Trophoblast cell (in vitro differentiated cells and primary cell): ENCODE measurements at places on chromosomes 4 and X.

DNA sequence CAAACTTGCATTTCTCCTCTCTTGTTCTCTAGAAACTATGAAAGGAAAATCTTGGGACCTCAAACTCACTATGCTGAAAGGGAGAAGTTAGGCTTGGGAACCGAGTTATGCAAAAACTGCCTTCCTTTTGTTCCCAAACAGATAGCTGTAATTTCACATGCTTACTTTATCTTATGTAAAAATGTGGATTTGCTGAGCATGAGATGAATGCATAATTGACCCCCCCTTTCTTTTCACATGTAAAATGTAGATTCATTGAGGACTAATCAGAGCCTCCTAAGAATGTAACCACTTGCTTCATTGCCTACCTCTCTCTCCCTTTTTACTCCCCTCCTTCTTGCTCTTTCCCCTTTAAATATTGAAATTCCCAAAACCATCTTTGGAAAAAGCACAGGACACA is 18.0 kb downstream of the TBC1D9 start:
- no peak for DNase-seq
- peaks cover 40% of the 10 kb centered on the region for H3K4me1 ChIP-seq
- H3K4me3 ChIP-seq: no peak overlapping the region
- no peaks in the 10 kb centered on the region for H3K27me3 ChIP-seq

DNA sequence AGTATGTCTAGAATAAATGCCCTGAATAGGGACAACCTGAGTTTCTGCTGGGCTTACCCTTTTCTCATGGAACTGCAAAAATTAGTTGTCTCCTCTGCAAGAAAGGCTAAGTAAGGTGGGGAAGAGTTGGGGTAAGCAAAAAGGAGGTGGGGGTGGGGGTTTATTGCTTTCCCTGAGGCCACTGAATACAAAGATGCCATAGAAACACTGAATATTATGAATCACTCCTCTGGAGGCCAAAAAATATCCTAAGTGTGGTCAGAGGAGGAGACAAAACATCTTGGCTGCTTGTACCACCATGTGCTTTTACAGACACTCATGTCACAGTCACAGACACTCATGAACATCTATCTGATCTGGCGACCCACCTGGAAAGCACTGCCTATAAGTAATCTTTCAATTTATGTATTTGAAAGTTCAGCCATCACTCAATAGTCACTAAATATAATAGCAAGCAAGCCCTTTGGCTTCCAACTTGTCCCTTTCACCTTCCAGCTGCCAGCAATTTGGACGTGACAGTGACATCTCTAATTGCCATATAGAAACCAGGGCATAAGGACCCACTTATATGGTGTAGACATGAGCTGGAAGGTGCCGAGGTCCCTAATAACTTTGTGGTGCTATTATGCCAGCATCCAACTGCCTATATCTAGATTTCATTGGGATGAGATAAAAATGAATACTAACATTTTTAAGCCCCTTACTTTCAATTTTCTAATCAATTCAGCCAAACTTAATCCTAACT is 122.7 kb upstream of the CBR4 start:
- DNase-seq: no peak
- no peaks in the 10 kb centered on the region for H3K27me3 ChIP-seq
- H3K36me3 ChIP-seq: peaks cover 11% of the 10 kb centered on the region
- H3K27ac ChIP-seq: no peak overlapping the region
- H3K4me1 ChIP-seq: peaks cover 6% of the 10 kb centered on the region

GRCh38 chr4:150141756-150142155 is 63.5 kb downstream of the DCLK2 start:
- H3K4me3 ChIP-seq: no peak overlapping the region
- no peaks in the 10 kb centered on the region for H3K4me1 ChIP-seq
- H3K27ac ChIP-seq: no peak overlapping the region
- no peaks in the 10 kb centered on the region for H3K27me3 ChIP-seq
- no peaks in the 10 kb centered on the region for H3K36me3 ChIP-seq

GRCh38 chr4:14862891-14863290 is 139.4 kb upstream of the CPEB2 start:
- no peak overlapping the region for H3K4me3 ChIP-seq
- no peak overlapping the region for H3K27ac ChIP-seq
- no peaks in the 10 kb centered on the region for H3K4me1 ChIP-seq
- no peak for DNase-seq

GRCh38 chrX:40570346-40571093 is 10.2 kb upstream of the ATP6AP2 start:
- H3K4me1 ChIP-seq: no peaks in the 10 kb centered on the region
- H3K27me3 ChIP-seq: no peaks in the 10 kb centered on the region
- no peak overlapping the region for H3K27ac ChIP-seq
- no peaks in the 10 kb centered on the region for H3K36me3 ChIP-seq

- peaks cover 3% of the 10 kb centered on the region for H3K36me3 ChIP-seq
- no peaks in the 10 kb centered on the region for H3K27me3 ChIP-seq
Observed at GRCh38 chr4:98444371-98444770, 183.2 kb downstream of the RAP1GDS1 start.

DNA sequence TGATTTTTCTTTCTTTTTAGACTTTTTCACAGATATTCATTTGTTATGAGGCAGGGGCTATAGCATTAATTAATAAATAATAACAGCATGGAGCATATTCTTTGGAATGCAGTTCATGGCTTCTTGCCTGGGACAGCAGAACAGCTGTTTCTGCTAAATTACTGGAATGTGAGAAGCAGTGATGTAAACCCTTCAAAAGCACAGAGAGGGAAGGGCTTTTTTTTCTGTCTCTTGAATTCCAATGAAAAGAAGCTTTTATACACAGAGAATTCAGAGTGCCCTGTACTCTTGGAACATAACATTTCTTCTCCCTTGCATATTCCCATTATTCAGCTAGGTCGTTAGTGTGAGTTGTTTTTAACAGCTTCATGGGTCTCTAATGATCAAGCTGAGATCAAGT is 28.5 kb upstream of the ANK2 start:
- no peaks in the 10 kb centered on the region for H3K4me1 ChIP-seq
- DNase-seq: no peak
- no peaks in the 10 kb centered on the region for H3K27me3 ChIP-seq
- H3K4me3 ChIP-seq: no peak overlapping the region
- no peak overlapping the region for H3K27ac ChIP-seq
- no peaks in the 10 kb centered on the region for H3K36me3 ChIP-seq

GRCh38 chr4:170271723-170272122 is 182.0 kb upstream of the AADAT start:
- H3K4me1 ChIP-seq: no peaks in the 10 kb centered on the region
- DNase-seq: no peak
- H3K27ac ChIP-seq: no peak overlapping the region
- H3K4me3 ChIP-seq: no peak overlapping the region
- H3K27me3 ChIP-seq: no peaks in the 10 kb centered on the region

DNA sequence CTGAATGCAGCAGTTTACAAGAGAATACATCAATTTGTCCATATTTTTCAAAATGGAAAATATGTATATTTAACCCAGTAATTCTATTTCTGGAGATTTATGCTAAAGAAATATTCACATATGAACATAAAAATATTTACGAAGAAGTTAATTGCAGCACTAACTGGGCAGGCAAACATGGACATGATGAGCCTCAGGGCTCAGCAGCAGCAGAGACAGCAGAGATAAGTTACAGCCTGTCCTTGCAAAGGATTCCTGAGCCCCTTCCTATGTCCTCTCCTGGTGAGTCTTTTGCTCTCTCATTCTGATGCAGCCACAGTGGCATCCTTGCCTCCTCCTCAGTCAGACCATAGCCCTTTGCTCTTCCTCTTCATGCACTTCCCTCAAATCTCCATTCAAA is 680.6 kb upstream of the CPEB2 start:
- no peaks in the 10 kb centered on the region for H3K27me3 ChIP-seq
- no peaks in the 10 kb centered on the region for H3K36me3 ChIP-seq
- H3K27ac ChIP-seq: no peak overlapping the region

DNA sequence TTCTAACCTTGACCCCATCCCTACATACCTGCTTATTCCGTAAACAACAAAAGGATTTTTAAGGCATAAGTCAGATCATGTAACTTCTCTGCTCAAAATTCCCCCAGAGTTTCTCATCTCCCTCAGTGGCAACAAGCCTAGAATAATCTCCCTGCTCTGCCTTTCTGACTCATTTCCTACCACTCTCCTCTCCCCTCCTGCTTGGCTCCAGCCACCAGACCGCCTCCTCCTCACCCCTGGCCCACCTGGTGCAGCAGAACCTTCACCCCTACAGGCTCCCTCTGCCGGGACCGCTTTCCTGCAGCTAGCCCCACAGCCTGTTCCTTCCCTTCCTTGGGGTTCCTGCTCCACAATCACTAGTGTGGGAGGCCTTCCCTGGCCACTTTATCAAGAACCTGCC is 32.1 kb downstream of the TSPAN5 start:
- peak; percentile 79 for DNase-seq
- H3K4me3 ChIP-seq: no peak overlapping the region
- peaks cover 10% of the 10 kb centered on the region for H3K4me1 ChIP-seq

DNA sequence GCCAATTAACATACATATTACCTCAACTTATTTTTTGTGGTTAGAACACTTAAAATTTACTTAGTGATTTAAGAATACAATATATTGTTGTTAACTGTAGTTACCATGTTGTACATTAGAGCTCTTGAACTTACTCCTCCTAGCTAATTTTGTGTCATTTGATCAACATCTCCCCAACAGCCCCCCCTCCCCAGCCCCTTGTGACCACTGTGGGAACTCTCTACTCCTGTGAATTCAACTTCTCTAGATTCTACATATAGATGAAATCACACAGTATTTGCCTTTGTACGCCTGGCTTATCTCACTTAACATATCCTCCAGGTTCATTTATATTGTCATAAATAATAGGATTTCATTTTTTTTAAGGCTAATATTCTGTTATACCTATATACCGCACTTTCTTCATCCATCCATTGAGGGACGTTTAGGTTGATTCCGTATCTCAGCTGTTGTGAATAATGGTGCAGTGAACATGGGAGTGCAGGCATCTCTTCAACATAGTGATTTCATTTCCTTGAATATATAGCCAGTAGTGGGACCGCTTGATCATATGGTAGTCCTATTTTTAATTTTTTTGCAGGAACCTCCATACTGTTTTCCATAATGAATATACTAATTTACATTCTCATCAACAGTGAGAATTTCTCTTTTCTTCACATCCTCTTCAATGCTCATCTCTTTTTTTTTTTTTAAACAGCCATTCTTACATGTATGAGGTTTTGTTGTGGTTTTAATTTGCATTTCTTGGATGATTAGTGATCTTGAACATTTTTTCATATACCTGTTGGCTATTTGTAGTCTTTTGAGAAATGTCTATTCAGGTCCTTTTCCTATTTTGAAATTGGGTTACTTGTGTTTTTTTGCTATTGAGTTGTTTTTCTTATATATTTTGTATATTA is 66.8 kb downstream of the RAPGEF2 start:
- H3K4me3 ChIP-seq: no peak overlapping the region
- peaks cover 7% of the 10 kb centered on the region for H3K4me1 ChIP-seq
- H3K27me3 ChIP-seq: no peaks in the 10 kb centered on the region
- H3K36me3 ChIP-seq: no peaks in the 10 kb centered on the region
- no peak overlapping the region for H3K27ac ChIP-seq
- no peak for DNase-seq

DNA sequence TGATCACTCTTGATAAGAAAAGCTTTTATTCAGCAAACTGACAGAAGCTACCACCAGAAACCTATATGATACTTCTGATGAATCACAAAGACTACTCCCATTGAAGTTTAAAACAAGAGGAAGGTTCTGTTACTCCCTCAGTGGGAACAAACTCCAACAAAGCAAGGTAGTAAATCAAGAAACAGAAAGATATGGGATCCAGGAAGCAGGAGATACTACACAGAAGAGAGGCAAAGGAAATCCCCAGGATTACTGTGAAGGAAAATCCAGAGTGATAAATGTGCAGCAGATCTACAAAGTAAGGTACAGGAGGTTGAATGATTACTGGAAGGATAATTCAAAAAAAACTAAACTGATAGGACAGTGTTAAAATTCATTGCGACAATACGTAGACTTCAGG is 222.4 kb downstream of the HHIP start:
- no peak overlapping the region for H3K27ac ChIP-seq
- no peaks in the 10 kb centered on the region for H3K27me3 ChIP-seq
- DNase-seq: no peak
- H3K4me1 ChIP-seq: no peaks in the 10 kb centered on the region
- H3K36me3 ChIP-seq: no peaks in the 10 kb centered on the region

- H3K4me3 ChIP-seq: no peak overlapping the region
- no peaks in the 10 kb centered on the region for H3K36me3 ChIP-seq
- H3K27ac ChIP-seq: no peak overlapping the region
- no peak for DNase-seq
- H3K27me3 ChIP-seq: no peaks in the 10 kb centered on the region
Observed at GRCh38 chrX:13099121-13099520, 54.7 kb upstream of the FAM9C start.

GRCh38 chr4:19675172-19675811 is 576.4 kb upstream of the SLIT2 start:
- DNase-seq: no peak
- H3K27ac ChIP-seq: no peak overlapping the region
- H3K27me3 ChIP-seq: no peaks in the 10 kb centered on the region
- H3K4me1 ChIP-seq: no peaks in the 10 kb centered on the region
- no peaks in the 10 kb centered on the region for H3K36me3 ChIP-seq
- H3K4me3 ChIP-seq: no peak overlapping the region

GRCh38 chrX:253451-254297 is 27.5 kb upstream of the PLCXD1 start:
- no peaks in the 10 kb centered on the region for H3K4me1 ChIP-seq
- no peaks in the 10 kb centered on the region for H3K36me3 ChIP-seq
- H3K27ac ChIP-seq: no peak overlapping the region
- H3K27me3 ChIP-seq: no peaks in the 10 kb centered on the region

DNA sequence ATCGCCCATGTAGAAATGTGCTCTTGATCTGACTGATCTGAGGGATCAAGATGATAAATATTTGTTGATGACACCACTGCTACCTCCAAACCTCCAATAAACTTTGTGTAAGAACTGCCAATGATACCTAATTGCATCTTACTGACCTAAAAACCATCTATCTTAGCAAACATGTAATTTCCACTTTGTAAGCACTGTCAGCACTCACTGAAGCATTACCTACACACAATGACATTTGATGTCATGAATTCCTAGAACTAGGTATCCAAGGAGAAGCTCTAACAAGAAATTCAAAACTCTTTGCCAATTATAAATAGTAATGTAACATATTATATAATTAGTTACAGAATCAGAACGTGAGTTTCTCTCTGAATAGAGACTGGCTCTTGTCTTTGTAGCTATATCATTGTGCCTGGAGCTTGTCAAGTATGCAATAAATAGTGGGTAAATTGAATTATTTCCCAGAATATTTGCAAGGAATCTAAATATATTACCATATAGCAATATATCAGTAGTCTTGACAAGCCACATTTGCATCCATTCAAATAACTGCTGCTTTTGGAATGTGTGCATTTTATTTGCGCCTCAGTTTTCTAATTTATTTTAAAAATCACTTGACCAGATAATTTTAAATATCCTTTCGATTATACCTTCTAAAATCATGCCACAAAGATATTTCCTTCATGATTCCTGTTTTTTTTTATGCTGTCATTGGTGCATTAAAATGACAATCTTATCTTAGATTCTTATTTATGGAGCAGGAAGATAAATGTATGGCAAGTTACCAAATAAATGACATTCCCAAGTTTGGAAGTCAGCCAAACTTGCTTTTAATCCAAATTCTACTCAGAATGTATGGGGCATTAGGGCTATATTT is 232.3 kb upstream of the NEIL3 start:
- H3K27me3 ChIP-seq: no peaks in the 10 kb centered on the region
- no peak for DNase-seq
- no peak overlapping the region for H3K27ac ChIP-seq
- no peaks in the 10 kb centered on the region for H3K4me1 ChIP-seq
- H3K36me3 ChIP-seq: no peaks in the 10 kb centered on the region
